ENCODE measurements at places on chromosomes 1 and 21.

DNA sequence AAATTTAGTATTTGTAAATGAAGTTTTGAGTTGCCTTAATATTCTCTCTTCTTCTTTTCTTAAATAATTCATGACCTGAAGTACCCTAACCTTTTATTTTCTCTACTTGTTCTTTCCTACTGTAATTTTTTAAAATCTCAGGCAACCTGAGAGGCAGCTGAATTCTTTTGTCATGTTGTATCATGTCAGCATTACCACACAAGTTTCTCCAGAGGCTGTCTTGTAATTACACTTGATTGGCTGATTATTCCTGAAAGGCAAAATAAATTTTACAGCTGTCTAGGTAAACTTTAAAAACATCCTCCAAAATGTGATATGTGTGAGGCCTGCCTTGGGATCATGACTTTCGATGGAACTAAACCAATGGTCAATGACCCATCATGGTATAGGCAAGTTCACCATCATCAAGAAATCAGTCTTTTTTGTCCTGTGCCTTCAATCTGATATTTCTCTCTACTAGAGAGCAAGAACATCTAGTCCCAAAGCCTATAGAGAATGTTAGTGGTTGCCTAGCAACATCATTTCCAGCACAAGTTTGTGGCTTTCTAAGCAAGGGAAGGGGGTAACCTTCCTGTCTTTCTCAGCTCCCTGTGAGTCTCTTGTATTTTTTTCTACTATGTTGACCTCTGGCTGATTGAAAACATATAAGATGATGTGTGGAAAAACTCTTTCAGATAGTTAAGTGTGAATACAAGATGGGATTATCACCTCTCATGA lies 115.5 kb downstream of the GABPA start:
- no peak for DNase-seq

DNA sequence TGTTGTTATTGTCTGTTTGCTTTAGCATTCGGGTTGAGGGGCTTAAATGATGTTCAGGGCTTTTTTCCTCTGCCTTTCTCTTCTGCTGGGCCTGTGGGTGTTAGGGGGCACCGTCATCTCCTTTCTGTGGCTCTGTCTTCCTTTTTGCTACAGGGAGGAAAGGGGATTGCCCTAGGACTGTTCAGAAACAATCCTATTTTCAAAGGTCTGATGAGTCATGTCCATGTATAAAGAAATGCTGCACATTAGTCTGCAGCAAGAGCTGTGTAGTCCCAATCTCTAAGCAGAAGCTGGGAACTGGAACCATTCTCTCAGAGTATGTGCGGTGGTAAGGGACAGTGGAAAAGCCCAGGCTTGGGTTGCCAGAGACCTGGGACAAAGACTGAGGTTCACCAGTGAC lies 462.3 kb downstream of the OMA1 start:
- DNase-seq = no peak

- peak; percentile 23 for DNase-seq
Observed at GRCh38 chr1:111204201-111204982, 3.9 kb upstream of the DENND2D start.

DNA sequence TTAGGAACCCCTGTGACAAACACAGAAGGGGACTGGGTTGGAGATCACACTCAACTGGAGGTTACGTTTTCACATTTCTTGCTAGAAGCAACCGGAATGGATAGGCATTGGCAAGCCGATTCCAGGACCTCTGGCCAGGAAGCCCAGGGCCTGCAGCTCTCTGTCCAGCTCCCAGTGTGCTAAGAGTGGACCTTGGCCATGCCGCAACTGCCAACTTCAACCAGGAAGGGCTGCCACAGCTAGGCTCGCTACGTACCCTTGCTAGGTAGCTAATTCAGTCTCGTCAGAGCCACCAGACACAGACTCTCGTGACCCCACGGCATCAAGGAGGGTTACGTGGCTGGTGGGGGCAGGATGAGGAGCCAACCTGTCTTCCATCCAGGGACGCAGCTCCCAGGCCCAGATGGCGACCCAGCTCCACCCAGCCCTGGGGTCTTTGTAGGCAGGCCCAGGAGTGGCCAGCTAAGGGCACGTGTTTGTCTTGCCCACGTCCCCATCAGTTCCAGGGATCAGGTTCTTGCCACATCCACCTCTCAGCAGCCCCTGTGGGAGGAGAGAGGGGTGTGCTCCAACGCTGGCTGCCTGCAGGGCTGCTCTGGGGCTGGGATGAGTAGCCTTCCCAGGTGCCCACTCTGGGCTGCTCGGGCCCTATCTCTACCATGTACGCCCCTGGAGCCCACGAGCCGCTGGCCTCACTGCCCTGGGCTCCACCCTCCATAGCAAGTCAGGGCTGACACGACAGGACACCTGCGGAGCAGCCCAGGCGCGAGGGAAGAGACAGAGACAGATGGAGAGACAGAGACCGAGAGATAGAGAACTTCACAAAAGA lies 39.2 kb downstream of the UBE2G2 start:
- DNase-seq = no peak

DNA sequence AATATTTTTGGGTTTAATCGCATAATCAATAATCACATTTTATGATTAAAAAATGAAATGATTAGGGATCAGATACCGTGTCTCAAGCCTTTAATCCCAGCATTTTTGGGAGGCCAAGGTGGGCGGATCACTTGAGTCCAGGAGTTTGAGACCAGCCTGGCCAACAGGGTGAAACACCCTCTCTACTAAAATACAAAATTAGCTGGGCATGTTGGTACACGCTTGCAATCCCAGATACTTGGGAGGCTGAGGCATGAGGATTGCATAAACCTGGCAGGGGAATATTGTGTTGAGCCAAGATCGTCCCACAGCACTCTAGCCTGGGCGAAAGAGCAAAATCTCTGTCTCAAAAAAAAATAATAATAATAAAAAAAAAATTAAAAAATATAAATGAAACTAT lies 1581.4 kb downstream of the KCNT2 start:
- no peak for DNase-seq

- DNase-seq = peak; percentile 69
Observed at GRCh38 chr1:147494998-147495580, 46.2 kb upstream of the BCL9 start.
